ENCODE measurements at places on chromosomes 3 and 15. TPM values are rescaled to one million over a fixed set of nuclear protein-coding genes. Genes with fewer than 3 reads are reported as not detected.

- DNase-seq = no peak
These were observed 173.2 kb downstream of the KCNAB1 start for GRCh38 chr3:156293566-156293965.

DNA sequence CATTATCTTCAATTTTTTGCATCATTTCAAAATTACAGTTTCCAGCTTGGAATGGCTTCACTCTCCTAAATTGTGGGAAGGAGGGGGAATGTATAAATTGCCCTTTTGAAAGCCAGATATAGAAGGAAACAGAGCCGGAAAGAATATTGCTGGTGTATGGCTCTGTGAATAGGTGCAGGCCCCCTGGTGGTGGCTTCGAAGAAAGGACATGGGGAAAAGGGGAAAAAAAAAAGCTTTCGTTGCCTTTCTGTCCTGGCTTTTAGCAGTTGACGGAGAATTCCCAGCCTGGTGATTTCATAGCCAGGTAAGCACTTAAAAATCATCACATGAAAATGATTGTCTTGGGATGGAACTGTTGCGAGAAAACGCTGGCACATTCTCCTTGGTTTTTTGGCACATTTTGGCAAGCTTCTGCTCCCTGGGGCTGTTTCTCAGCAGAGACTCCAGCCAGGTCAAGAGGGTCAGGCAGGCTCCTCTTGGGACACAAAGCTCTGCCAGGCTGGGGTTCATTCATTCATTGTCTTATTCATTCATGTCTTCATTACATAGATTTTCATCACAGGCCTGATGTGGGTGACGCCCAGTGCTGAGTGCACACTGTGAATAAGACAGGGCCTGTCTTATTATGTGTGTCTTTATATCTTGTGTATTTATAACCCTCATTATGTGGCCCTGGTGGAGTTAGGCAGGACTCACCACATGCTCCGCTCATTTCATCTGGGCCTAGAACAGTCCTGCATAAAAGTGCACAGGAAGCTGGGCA lies 300.0 kb upstream of the TPM1 start:
- peak; percentile 65 for DNase-seq

DNA sequence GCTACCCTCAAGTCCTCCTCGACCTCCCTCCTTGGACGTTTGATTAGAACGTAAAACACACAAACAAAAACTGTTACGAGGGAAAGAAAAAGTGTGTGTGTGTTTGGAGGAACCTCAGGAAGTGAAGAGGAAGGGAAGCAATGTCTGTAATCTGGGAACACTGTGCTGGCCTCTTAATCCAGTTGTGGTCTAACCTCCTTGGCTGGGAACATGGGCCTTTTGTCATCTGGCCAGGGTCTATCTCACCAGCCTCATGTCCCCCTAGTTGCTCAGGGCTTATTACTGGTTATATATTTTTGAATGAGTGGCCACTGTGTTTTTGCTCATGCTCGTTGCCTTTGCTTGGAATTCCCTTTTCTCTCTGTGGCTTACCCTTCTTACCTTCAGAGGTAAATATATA lies 89.0 kb upstream of the RASGRF1 start:
- DNase-seq = no peak

Gene CPA3
- total RNA-seq = 2.0 TPM

Gene CCK
- total RNA-seq = not detected

Gene WDR72
- 0.10 TPM for total RNA-seq
